ENCODE measurements at places on chromosomes 5 and 9.

DNA sequence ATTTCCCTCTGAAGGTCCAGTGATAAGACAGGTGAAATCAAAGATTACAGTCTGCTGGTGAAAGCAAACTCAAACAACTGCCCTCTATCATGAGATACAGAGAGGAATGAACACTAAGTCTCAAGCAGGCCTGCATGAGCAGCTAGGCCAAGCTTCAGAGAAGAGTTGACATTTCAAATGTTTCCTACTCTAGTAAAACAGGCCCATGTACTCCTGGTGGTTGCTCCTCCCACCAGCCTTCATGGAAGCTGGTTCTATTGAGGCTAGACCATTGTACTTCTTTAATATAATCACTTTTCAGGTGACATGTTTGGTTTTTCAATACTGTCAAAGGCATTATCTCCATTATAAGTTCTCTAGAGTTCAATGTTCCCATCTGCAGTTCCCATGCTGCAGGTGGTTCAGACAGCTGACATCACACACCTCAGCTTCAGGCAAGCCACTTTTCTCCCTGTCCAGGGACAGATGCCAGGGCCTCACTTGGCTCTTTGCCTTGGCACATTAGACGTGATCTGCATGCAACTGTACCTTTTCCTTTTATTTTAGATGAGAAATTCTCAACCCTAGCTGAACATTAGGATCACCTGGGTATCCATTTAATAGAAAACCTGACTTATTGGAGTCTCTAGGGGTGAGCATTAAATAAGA is 89.8 kb downstream of the PIK3R1 start:
- DNase-seq = no peak

GRCh38 chr9:132061526-132061925 is 18.1 kb downstream of the MED27 start:
- no peak for DNase-seq

DNA sequence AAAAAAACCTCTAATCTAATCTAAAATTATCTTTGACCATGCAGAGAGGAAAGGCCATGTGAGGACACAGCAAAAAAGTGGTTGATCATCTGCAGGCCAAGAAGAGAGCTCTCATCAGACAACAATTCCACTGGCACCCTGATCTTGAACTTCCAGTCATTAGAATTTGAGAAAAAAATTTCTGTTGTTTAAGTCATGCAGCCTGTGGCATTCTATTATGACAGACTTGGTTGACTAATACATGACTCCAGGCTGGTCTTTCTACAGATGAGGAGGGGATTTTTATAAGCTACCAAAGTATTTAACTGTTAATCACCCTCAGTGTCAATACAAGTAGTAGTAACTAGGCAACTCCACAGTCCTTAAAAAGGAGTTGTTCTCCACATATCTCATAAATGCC is 358.5 kb upstream of the RGMB start:
- no peak for DNase-seq

- peak; percentile 26 for DNase-seq
Observed at GRCh38 chr5:56829137-56829908, 14.0 kb downstream of the MAP3K1 start.

DNA sequence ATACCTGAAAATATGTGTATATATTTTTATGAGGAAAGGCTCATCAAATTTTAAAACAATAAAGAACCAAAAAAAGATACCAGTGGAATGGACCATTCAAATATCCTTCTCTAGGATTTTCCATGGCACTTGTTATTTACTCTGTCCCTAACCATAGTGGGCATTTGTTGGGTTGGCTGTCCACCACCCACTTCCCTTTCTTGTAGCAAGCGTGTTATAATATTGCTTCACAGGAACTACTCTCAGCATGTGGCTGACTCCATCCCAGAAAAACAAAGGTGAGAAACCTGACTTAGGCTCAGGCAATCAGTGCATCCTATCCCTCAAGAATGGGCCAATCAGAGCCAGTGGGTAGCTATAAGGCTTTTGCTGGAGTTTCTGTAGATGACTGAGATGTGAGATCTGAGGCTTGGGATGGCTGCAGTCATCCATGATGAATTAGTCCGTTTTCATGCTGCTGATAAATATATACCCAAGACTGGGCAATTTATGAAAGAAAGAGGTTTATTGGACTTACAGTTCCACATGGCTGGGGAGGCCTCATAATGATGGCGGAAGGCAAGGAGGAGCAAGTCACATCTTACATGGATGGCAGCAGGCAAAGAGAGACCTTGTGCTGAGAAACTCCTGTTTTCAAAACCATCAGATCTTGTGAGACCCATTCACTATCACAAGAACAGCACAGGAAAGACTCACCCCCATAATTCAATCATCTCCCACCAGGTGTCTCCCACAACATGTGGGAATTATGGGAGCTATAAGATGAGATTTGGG is 17.2 kb downstream of the C5orf63 start:
- DNase-seq = peak; percentile 68

- no peak for DNase-seq
Observed at GRCh38 chr9:70639853-70640814, 225.7 kb upstream of the KLF9 start.

GRCh38 chr9:84349671-84350070 is 9.1 kb upstream of the SLC28A3 start:
- DNase-seq = no peak

DNA sequence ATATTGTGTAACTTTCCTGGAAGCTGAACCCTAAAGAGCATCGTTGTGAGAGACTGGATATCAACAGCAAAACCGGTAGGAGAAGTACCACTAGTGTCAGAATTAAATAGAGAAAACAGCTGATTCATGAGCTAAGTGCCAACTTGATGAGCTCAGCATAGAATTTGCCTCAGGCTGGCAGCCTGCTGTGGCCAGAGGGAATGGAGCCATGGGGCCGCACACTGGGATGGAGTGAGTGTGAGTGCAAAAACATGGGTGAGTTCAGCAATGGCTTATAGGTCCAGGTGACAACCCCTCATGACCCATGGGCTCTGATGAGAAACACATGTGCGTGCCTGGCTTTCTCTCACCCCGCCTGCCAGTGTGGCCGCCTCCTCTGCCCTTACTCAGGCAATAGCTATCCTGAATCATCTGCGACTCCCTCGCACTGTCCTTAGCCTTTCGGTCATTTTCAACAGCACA is 25.4 kb downstream of the ADAMTS16 start:
- no peak for DNase-seq

GRCh38 chr5:125286271-125286670 is 539.8 kb upstream of the ZNF608 start:
- DNase-seq = no peak

- no peak for DNase-seq
Observed at GRCh38 chr5:64210866-64211265, 45.2 kb downstream of the RNF180 start.

DNA sequence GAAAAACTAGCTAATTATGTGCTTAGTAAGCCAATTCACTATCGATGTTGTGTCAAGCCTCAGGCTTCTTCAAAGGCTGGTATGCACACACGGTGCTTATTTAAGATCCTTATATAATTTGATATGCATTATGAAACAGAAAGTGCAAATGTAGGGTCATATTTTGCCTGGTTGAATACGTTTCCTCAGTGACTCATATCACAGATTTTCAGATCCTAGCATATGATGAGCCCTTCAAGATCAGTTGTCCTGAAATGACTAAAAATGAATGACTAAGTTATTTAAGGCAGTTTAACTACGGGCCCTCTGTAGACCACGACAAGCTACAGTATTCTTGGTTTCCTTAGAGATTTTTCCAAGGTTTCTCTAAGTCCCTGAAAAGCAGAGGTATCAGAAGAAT is 778.3 kb downstream of the PRELID2 start:
- no peak for DNase-seq

GRCh38 chr5:91061946-91062562 is 321.1 kb downstream of the ARRDC3 start:
- DNase-seq = peak; percentile 66

DNA sequence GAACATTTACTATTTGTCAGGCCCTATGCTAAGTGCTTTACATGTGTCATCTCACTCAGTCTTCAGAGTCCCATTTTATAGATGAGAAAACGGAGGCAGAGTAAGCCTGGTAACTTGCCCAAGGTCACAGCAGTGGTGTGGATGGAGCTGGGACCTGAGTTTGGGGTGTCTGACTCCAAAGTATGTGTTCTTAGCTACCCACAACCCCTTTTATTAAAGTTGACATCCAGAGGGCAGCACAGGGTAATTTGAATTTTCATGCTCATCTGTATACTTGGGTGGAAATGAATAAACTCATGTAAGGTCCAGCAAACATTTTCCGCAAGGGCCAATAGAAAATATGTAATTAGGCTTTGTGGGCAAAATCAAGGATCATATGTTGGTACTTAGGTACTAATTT is 93.4 kb upstream of the SLC25A48 start:
- no peak for DNase-seq

- no peak for DNase-seq
Observed at GRCh38 chr5:128913551-128913950, 51.7 kb upstream of the SLC27A6 start.

DNA sequence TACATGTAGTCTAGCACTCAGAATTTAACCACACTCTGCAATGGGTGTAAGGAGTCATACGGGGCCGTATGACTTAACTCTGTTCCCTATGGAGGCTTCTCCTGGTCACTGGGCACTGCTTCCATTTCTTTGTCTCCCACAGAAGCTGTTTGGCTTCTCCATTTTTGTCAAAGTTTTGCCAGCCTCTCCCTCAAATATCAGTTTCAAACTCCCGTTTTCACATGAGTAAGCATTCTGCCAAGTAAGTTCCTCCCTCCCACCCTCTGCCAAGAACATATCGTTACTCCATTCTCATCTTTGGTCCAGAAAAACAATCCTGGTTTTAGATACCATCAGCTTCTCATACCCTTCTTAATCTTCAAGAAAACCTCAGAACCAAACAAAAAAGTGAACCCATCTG is 6.1 kb downstream of the AFAP1L1 start:
- DNase-seq = no peak

- no peak for DNase-seq
Observed at GRCh38 chr5:180289433-180289832, 2.5 kb downstream of the MAPK9 start.

DNA sequence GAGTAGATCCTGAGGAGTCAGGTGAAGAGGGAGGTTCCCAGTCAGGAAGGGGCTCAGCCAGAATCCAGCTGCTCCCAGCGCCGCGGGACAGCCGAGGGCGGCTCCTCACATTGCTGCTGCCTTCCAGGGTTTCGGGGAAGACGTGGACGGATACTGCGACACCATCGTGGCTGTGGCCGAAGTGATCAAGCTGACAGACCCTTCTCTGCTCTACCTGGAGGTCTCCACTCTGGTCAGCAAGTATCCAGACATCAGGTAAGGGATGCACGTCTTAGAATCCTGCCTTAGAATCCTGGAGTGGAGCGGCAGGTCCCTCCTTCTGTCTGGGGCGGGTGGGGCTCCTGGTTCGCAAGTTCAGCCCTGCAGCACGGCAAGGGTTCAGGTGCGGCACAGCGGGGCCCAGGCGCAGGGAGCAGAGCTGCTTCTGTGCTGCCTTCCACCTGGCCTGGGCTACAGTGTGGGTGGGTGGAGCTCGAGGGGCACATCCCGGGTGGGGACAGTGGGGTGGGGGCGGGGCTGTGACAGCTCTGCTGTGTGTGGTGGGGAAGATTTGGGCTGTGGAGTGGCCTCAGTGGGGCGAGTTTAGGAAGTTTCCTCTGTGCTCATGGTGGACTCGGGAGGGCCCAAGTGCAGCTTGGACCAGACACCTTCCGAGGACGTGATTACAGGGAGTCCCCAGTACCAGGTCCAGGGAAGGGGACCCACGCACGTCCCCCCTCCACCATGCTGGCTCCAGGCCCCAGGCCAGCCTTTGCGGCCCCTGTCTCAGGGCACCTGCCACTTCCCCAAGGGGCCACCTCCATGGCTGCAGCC is 22.8 kb downstream of the EXOC3 start:
- no peak for DNase-seq

- DNase-seq = no peak
Observed at GRCh38 chr9:92592946-92593861, 57.4 kb upstream of the ECM2 start.

- no peak for DNase-seq
Observed at GRCh38 chr5:165039748-165040147, 1534.3 kb downstream of the MAT2B start.
